ENCODE measurements at places on chromosomes 12 and 14. TPM values are rescaled to one million over a fixed set of nuclear protein-coding genes. Genes with fewer than 3 reads are reported as not detected.

Gene VIPAS39
- polyA plus RNA-seq = 35.0 TPM

DNA sequence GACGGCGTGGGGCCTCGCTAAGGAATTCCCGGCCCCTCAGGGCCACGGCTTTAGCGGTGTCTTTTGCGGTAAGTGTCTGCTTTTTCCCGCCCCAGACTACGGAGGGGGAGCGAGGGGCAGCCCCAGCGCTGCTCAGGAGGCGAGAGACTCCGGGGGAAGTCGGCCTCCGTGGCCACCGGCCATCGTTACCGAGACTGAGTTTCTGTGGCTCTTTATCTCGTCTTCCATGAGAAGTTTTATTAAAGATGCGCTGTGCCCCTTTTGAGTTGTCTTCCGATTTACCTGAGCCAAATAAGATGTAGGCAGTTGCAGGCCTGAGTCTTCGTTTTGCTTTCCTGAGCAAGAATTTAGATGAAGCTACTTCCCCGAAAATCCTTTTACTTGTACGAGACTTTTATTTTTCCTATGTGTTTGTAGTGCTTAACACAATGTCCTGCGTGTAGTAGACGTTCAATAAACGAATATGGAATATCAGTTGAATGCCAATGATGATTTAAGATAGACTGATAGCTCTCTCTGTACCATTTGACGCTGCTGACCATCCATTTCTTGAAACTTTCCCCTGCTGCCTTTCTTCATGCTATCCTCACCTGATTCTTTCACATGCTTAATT lies 462 bp downstream of the SRP54 start:
- no peak for DNase-seq

DNA sequence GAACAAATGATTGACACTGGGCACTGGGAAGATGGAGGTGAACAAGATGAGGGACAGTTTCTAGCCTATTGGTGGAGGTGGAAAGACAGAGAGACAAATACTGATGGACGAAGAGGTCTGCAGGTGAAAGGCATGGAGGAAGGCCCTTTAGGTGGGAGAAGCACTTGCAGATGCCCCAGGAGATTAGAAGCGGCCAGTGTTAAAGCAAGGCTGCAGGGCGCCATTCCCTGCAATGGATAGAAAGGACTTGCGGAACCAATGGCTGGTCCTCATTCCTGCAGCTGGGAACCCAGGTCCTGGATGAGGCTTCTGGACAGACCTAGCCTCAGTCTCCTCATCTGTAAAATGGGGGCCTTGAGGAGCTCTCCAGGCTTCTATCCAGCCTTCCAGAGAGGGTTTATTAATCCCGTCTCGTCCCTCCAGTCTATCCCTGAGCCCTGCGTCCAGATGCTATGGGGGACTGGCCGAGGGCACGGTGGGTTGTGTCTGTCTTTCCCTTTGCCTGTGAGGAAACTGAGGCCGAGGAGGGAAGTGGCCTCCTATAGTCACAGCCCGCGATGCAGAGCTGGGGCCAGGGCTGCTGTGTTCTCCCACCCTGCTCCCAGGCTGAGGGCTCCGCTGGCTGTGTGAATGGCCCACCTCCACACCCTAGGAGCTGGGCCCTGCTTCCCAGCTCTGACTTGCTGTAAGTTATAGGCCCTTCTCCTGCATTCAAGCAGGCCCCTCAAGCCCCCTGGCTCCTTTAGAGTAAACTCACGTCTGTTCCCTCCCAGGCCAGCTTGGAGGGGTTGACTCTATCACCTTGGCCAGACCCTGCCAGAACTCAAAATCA lies 33.0 kb downstream of the CYP46A1 start:
- DNase-seq = no peak

DNA sequence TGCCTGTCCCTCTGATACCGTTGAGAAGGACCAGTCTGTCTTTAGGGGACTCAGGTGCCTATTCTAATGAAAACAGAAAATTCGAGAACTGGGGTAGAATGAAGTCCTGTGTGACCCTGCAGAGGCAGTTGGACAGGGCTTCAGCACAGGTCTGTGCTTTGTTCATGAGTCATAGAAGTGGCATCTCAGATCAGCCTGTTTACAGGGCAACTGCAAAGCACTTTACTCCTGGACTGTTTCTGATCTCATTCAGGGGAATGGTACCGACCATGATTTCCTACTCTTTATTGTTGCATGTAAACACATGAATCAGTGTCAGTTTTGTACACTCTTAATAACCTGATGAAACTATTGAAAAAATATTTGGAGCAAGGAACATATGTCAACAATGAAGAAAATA lies 1517.0 kb downstream of the AACS start:
- no peak for DNase-seq

Gene OR6C76
- not detected for polyA plus RNA-seq

DNA sequence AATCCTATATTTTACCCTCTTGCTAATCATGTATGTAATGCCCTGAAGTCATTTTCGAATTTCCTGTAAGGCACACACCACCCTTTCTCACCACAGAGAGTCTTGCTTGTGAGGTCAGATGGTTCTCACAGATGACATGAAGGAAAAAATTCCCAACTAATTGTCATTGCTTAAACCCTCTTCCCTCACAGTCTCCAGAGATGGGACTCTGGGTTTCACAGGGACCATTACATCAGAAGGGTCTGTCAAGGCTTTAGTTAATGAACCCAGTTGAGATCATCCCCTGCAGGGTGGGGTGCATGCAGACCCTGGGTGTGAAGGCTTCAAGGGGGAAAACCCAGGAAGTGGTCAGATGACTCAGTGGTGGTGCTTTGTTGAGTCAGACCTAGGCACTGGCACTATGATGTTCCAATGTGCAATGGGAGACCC lies 229.6 kb downstream of the BCAT1 start:
- no peak for DNase-seq

Gene RAD9B
- 1.4 TPM for polyA plus RNA-seq

- no peak for DNase-seq
Observed at GRCh38 chr12:41512497-41512896, 324.4 kb downstream of the PDZRN4 start.

DNA sequence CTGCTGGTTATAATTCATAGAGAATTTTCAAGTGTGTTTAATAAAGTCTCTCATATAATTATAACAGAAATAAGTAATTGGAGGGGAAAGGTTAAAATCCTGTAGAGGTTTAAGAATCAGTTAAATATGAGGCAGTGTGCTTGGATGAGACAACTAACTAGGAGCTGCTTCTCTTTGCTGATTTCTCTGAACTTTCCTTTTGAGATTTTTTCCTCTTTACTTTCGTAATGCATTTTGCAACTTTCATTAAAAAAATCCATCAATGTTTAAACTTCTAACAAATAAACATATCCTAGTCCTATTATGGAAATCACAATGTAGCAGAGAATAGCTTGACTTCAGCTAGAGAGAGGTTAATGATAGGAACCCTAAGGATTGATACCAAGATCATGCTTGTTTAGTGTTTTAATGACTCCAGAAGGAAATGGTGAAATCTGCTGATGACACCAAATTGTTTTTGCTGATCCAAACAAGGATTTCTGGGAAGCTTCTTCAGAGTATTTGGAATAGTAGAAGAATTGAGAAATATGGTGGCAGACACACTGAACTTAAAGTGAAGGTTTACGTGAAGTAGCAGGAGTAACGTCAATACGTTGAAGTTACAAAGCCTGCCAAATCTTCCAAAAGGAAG lies 122.6 kb downstream of the RAD51B start:
- DNase-seq = no peak

Data from left kidney (tissue), 8 donors.